ENCODE measurements at places on chromosomes 4 and X. TPM values are rescaled to one million over a fixed set of nuclear protein-coding genes. Genes with fewer than 3 reads are reported as not detected.

The USP17L18 gene
- not detected for polyA plus RNA-seq

The MAGEE2 gene
- 3.3 TPM for polyA plus RNA-seq

The PABPC1L2A gene
- 12.1 TPM for polyA plus RNA-seq

The SOWAHB gene
- 1.0 TPM for polyA plus RNA-seq

The DSPP gene
- polyA plus RNA-seq, result 0.05 TPM

The PRKX gene
- 10.7 TPM for polyA plus RNA-seq
